EL (cell line): ENCODE measurements at places on chromosomes 16 and 17.

DNA sequence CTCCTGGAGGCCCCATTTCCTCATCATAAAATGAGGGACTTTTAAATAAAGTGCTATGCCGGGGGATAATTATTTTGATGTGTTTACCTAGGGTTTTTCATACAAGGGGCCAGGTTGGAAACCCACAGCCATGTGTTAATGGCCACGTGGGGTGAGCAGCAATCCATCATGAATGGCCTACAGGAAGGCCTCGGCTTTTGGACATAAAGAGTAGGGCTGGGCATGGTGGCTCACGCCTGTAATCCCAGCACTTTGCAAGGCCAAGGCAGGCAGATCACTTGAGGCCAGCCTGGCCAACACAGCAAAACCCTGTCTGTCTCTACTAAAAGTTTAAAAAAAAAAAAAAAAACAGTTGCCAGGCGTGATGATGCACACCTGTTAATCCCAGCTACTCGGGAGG is 40.3 kb downstream of the MEAK7 start:
- DNase-seq = no peak

GRCh38 chr17:66784621-66785364 is 50.1 kb upstream of the CACNG5 start:
- no peak for DNase-seq

GRCh38 chr16:70683146-70683944 is 2.5 kb downstream of the MTSS2 start:
- no peak for DNase-seq

- DNase-seq = peak; percentile 12
Observed at GRCh38 chr17:70369391-70369790, 200.1 kb downstream of the KCNJ2 start.

DNA sequence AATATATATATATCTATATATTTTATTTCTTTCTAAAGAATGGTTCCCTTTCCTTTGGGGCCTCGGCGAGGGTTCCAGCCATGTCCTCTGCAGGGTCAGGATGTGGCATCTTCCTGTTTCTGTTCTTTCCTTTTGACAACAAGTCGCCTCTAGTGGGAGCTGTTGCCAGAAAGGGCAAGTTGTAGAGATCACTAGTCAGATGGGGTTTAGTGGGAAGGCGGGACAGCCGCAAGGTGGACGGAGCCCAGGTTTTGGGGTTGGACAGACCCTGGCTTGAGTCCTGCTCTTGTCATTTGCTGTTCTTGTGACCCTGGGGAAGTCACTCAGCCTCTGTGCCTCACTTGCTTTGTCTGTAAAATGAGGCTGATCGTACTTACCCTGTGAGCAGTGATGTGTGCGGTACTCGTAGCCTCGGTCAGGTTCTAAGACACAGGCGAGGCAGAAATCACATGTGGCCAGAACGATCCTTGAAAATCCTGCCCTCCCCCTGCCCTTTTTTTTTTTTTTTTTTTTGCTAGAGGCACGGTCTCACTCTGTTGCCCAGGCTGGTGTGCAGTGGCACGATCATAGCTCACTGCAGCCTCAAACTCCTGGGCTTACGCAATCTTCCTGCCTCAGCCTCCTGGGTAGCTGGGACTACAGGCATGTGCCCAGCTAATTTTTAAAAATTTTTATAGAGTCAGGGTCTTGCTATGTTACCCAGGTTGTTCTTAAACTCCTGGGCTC is 80.1 kb downstream of the ABCC6 start:
- DNase-seq = no peak
